Activated T-cell treated with anti-CD3 and anti-CD28 coated beads, Interleukin-2, amount 50 U/mL, for 72 hours (primary cell): ENCODE measurements at places on chromosomes 6 and 20.

DNA sequence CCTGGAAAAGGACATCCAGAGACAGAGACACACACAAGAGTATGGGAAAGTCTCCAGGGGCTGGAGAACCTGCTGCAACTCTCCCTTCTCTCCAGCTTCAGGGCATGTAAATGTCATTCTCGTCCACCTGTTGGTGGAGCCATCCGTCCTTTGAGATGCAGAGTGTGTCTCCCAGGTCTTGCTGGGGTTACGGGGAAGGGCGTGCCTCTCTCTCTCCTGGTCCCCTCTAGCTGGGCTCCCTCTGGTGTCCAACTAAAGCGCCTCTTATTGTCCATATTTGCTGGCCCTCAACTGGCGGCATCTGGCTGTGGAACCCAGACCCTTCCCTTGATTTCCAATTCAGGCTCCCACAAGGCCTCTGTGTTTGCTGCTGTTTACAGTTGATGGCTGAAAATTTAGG, 244.1 kb downstream of the BMP7 start:
- DNase-seq = no peak

- no peak for DNase-seq
Observed at GRCh38 chr20:33007376-33008335, at the start of gene BPIFB2. Gene BPIFB2, plus strand, starts transcription at chr20:33007704. Its CDS starts 871 bp downstream, at chr20:33008575.

GRCh38 chr6:25590986-25591385, 61.0 kb upstream of the SCGN start:
- DNase-seq = no peak

GRCh38 chr6:158070513-158070912, 88.8 kb downstream of the SYNJ2 start:
- no peak for DNase-seq

- no peak for DNase-seq
Observed at GRCh38 chr6:7629321-7629720, 39.3 kb downstream of the SNRNP48 start.

DNA sequence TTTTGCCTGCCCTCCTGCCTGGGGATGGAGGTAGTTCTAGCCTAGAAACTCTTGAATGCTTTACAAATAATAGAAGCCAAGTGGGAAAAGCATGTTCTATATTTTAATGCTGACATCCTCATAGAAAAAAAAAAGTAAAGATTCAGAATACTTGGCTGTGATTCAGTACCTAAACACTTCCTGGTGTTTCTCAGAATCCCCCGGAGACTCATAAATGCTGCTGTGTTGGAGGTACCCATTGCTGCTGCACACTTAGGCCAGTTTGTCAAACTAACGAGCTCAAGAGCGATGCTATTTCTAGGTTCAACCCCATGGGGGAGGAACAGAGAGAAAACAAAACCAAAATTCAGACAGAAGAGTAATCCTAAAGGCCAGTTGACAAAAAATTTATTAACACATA, 38.8 kb upstream of the ZFP64 start:
- DNase-seq = no peak

GRCh38 chr20:14568701-14569100, 231.3 kb upstream of the FLRT3 start:
- no peak for DNase-seq

GRCh38 chr20:14888134-14888533, 550.7 kb upstream of the FLRT3 start:
- no peak for DNase-seq

GRCh38 chr20:618980-619379, 8.9 kb upstream of the TCF15 start:
- no peak for DNase-seq

- no peak for DNase-seq
Observed at GRCh38 chr20:4918473-4918872, 82.8 kb downstream of the SLC23A2 start.

- no peak for DNase-seq
Observed at GRCh38 chr20:58264271-58264670, 35.8 kb upstream of the ANKRD60 start.

GRCh38 chr6:35318196-35319171, 20.9 kb downstream of the DEF6 start:
- no peak for DNase-seq

GRCh38 chr6:159107451-159108260, 61.5 kb upstream of the FNDC1 start:
- DNase-seq = peak; percentile 53

GRCh38 chr6:12160326-12160725, 129.8 kb upstream of the EDN1 start:
- no peak for DNase-seq

GRCh38 chr20:49635866-49636265, 67.9 kb upstream of the PTGIS start:
- DNase-seq = no peak

DNA sequence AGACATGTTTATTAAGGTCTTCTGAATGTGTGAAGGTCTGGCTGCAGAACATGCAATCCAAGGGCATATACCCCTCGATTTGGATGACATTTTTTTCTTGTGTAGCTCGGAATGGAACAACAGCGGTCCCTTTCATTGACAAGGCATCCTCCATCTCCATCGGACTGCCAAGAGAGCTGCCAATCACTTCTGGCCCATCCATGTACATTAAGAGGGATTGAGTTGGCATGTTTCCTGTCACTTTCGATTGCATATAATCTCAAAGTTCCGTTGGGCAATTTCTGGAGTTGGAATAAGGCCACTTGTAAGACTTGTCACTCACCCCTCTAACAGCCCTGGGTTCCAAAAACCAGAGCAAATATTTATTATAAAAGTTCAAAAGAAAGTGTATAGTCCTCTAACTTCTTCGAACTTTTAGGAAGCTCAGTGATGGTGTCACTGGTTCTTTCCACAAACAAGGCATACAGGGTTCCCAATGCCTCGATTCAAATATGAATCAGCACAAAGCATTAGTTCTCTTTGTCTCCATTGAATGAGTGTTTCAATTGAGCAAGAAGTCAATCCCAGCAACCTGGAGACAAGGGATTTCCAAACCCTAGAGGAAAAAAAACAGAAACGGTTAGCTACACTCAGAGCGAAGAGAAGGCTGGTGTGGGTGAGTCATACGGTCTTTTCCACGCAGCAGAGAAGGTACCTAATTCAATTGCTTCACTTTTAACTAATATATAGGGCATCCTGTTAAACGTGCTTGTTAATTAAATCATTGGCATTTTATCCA, 10.9 kb downstream of the ZNF217 start:
- peak; percentile 55 for DNase-seq

DNA sequence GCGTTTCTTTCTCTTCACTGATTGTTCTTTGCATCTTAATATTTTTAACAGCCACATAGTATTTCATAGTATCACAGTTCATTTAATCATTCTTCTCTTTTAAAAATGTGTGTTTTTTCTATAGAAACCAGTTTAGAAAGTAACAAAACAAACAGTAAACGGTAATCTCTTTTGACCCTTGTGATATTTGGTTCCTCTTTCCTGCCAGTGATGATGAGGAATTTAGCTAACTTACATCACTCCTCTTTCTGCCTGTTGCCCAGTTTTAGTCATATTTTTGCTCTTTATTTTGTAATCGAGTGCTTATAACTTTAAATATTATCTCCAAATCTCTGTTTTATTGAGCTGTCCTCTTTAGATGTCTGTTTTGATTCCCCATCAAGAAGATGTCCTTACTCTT, 38.1 kb upstream of the ZBTB24 start:
- no peak for DNase-seq

- no peak for DNase-seq
Observed at GRCh38 chr6:48610846-48611245, 499.8 kb upstream of the PTCHD4 start.

DNA sequence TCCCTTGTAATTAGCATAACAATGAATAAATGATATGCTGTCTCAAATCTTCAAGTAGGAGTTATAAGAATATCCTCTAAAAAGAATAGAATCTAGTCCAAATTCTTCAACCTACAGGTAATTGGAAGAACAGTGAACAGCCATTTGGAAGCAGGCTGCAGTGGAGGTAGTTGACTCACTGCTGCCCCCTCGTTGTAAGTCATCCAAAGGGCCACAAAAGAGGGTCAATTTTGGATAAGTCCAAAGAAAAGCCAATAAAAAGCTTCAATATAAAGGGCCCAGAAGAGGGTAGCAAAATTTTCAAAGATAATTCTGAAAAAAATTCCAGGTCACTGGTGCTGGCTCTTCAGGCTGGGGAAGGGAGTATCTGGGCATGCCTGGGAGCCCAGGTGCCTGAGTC, 60.8 kb upstream of the SSTR4 start:
- DNase-seq = no peak

- peak; percentile 35 for DNase-seq
Observed at GRCh38 chr6:114747995-114748625, 405.3 kb upstream of the HS3ST5 start.

DNA sequence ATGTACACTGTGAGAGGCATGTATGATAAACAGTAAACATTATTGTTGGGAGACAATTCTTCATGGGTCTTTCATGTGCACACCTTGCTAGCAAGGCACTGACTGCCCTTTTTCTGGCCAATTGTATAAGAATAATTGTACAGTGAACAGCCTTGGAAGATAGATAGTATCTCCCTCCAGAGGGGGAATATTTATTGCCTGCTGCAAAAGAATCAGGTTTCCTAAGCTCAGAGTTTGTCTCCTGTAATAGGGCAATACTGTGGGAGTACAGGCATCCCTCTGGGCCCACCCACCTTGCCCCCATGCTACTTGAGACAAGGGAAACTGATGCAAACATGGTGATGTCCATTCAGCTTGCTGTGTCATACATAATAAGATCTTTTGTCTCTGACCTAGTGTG, 442.2 kb downstream of the HDGFL1 start:
- no peak for DNase-seq

- no peak for DNase-seq
Observed at GRCh38 chr6:11055127-11055627, 11.1 kb upstream of the ELOVL2 start.

- no peak for DNase-seq
Observed at GRCh38 chr6:5274231-5274630, 12.9 kb downstream of the FARS2 start.

- no peak for DNase-seq
Observed at GRCh38 chr20:3890999-3891929, 2.1 kb downstream of the PANK2 start.

DNA sequence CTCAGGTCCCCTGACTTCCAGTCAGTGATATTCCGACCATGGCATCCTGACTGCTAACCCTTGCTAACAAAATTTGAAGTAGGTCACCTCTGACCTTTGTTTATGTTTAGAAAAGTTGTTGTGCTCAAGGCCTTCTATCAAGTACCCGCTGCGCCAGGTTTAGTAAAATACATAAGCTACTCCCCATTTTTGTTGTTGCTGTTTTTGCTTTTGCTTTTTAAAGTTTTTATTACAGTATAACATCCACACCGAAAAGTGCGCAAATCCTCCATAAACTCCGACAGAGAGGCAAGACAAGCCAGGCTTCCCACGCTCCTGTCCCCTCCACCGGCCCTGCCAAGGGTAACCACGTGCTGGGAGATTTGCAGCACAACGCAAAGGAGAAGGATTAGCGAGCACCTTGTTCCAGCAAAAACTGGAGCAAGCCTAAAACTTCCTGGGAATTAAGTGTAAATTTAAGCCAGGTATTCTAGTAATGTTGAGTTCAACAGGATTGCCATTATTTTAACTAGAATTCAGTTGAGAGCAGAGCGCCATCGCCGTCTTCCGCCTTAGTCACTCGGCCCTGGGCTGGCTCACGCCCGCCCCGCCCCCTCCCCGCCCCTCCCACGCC, 17.8 kb upstream of the HMGN4 start:
- no peak for DNase-seq

DNA sequence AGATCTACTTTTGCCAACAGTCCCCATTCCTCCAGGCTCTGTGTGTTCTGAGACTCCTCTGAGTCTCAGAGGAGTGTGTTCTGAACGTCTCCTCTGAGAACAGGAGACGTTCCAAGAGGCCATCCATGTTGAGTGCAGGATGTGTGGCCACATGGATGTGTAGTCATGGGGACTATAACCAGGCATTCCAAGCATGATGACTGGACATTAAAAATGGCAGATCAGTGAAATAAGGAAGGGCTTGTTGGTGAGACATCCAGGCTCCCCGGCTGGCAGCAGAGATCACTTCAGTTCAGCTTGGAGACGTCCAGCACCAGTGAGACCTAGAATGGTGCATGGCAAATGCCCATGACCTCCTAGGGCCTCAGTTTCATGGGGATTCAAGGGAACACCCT, 34.3 kb upstream of the POU5F1 start:
- no peak for DNase-seq

DNA sequence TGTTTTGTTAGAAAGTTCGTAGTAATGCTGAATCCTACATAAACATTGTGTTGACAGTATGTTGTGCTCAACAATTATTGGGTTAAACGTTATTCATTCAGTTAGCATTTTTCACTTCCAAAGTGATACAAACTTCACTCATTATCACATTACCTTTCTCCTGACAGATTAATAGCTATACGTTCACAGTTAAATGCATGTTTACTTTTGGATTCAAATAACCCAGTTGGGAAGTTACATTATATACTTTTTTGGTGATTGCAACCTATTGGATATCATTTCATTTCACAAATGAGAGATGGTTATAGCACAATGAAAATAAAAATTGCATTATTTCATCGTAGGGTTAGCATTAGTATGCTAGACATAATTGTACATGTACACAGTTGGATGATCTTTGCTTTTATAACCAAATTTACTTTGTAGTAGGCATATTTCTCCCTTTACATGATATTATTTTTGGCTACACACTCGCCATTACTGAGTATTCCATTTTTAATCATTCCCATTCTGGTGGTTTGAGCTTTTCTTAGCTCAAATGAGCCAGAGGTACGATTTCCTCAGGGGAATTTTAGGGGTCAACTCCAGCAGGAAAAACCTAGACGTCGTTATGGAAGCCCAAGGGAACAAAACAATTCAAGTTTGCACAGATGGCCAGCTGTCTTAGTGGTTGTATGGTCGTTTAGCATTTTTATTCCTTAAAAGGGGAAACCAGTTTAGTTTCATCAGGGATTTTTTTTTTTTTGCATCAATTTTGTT, 2.1 kb upstream of the HIVEP1 start:
- DNase-seq = no peak

DNA sequence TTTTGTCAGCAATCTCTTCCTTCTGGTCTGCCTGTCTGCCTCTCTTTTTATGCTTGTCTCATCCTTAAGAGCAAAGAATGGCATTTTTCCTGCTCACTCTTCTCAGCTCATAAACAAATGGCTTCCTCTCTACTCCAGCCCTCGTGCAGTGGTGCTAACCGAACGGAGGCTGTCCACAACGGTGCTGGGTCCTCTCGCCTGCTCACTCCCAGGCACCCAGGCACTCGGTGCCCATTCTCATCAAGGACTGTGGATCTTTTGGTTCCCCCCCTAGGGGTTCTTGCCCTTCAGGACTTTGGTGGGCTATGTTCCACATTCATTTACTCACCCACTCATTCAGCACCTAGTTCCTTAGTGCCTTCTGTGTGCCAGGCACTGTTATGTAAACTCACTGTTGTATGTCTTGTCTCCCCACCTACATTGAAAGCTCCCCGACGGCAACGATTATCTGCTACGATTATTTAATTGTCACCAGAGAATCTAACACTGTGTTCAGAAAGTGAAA, 113.9 kb downstream of the FYN start:
- DNase-seq = peak; percentile 40

DNA sequence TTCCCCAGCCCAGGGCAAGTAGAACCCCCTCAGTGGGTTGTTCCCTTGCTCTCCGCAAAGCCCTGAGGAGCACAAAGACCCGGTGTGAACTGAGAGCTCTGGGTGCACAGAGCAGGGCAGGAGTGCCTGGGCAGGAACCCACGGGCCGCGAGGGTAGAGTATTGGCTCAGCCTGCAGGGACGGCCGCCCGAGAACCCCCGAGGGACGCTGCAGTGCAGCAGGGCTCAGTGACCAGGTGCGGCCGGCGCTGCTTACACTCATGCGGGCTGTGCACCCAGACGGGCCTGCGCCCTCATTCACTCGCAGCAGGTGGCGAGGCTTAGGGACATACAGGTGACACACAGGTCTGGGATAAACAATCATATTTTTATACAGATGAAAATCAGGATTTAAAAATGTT, 51.9 kb upstream of the PDE10A start:
- DNase-seq = no peak
